ENCODE measurements at places on chromosomes 3 and 15.

- DNase-seq, result no peak
Observed at GRCh38 chr3:31793821-31794220, 187.2 kb downstream of the OSBPL10 start.

- DNase-seq, result no peak
Observed at GRCh38 chr3:142211034-142211433, 14.4 kb downstream of the GK5 start.

- no peak for DNase-seq
Observed at GRCh38 chr3:73685061-73685460, 60.3 kb upstream of the PDZRN3 start.

DNA sequence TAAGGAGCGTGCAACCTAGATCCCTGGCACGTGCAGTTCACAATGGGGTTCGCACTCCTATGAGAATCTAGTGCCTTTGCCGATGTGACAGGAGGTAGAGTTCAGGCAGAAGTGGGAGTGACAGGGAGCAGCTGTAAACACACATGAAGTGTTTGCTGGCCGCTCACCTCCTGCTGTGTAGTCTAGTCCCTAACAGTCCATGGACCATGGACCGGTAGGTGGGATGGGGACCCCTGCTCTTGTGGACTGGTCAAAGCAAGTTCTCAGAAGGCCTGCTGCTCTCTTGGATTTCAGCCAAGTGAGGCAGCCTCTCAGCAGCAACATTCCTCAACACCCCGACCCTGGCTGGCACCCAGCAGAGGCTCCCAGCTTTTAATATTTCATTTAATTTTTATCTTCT lies 58.2 kb upstream of the SNRPA1 start:
- no peak for DNase-seq

DNA sequence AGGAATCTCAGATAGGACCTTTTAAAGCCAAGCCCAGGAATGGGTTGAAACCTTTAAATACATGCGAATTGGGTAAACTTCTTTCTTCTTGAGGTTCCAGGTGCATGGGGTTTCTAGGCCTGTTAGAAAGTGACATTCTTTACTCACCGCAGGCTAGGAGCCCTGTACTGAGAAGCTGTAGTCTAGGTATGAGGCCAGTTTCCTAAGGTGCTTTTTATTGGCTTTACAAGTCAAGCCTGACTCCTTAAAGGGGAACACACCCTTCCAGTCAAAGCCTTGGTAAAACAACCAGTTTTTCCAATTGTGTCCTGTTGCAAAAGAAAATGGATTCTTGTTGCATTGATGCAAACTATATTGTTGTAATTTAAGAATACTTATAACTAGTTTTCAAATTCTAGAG lies 76.1 kb upstream of the ATP11B start:
- DNase-seq, result no peak

DNA sequence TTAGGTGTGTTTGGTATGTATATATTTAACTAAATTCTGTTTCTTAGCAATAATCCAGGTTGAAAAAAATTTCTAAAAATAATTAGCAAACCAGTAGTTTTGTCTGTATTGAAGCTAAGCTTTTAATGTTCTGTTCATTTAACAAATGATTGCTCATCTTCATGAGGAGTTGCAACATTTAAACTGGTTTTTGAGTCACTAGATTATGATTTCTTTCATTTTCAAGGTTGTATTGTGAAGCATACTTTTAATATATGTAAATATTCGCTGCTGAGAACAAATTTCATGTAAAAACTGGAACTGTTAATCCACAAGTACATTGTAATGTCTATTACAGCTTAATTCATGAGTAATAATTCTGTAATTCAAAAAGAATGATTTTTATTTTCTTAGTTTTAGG lies 192.7 kb downstream of the MBNL1 start:
- no peak for DNase-seq

DNA sequence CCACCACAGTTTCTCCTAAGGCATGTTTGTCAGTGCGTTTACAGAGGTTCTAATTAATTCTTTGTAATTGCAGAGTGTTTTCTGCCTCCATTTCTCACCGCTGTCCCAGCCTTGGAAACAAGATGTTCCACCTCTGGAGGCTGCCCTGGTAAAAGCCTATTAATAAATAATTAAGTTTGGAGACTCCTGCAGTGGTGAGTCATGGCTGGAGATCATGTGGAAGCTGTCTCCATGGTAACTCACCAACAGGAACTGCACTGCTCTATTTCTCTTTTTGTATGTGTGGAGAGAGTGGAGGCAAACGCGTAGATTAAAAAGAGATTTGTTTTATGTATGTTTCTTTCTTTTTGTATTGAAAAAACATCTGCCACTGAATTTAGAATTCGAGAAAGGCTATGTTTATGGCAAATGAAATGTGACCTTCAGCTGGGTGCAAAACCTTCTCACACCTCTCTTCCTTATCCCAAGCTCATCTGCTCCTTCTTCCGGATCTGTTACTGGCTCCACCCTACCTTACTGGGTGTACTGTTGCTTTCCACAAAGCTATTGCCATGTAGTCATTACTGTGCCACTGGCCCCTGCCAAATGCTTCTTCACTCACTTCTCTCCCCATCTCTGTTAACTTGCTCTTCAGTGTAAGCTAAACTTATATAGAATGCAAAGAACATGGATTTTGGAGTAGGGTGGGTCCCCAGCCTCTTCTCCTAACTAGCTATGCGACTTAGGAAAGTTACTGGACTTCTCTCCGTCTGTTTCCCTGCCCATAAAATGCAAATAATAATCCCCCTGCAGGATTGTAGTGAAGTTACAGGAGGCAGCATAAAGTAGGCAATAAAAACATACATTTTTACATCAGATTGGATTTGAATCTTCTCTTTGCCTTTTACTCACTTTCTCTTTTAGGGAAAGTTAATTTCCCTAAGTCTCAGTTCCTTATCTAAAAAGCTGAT lies 778.5 kb downstream of the NTRK3 start:
- DNase-seq, result no peak

DNA sequence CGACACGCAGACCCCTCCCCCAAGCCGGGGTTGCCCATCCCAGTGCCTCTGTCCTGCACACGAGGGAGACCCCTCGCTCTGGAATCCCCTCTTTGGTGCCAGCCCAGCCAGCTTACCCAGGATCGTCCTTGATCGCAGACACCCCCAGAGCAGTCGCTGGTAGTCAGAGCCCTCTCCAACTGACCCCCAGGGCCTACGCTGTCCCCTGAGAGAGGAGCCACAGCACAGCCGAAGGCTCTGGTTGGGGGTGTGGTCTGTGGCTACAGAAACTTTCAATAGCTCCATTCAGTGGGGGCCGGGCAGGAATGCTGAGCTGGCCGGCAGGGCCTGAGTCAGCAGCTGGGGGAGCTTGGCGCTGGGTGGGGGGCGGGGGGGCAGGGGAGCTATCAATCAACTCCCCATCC lies at the start of gene LCTL:
Gene LCTL (minus strand): TSS at position 258 of the 404 bp plus-strand sequence. CDS start 633 bp downstream, outside the sequence.
- DNase-seq, result no peak

GRCh38 chr15:101526442-101526841 lies 36.9 kb upstream of the PCSK6 start:
- no peak for DNase-seq

GRCh38 chr3:129346695-129347457 lies 68.2 kb downstream of the HMCES start:
- DNase-seq, result no peak

GRCh38 chr3:135994708-135995337 lies 29.3 kb downstream of the PPP2R3A start:
- DNase-seq, result no peak

GRCh38 chr15:38438031-38438986 lies 15.6 kb upstream of the FAM98B start:
- no peak for DNase-seq

- DNase-seq, result no peak
Observed at GRCh38 chr3:133514418-133514817, 59.1 kb upstream of the CDV3 start.

DNA sequence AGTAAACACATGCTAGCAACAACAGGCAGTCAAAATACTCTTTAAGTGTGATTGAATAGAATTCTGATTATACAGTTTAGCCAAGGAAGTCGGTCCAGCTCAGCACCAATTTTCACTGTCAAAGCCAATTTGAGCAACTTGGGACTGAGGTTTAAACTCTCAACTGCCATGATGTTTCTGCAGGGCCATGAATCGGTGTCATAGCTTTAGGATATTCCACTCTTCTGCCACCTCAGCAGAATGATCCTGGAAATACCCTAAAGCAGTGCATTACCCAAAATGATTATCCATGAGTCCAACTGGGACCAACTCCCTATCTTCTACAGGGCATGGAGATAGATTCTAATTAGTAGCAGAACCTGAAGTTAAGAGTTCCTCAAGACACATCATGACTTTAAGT lies 262.4 kb downstream of the RORA start:
- DNase-seq, result no peak

- no peak for DNase-seq
Observed at GRCh38 chr3:172046268-172046915, 7.0 kb downstream of the FNDC3B start.

- no peak for DNase-seq
Observed at GRCh38 chr3:64924961-64925360, 237.2 kb upstream of the ADAMTS9 start.

DNA sequence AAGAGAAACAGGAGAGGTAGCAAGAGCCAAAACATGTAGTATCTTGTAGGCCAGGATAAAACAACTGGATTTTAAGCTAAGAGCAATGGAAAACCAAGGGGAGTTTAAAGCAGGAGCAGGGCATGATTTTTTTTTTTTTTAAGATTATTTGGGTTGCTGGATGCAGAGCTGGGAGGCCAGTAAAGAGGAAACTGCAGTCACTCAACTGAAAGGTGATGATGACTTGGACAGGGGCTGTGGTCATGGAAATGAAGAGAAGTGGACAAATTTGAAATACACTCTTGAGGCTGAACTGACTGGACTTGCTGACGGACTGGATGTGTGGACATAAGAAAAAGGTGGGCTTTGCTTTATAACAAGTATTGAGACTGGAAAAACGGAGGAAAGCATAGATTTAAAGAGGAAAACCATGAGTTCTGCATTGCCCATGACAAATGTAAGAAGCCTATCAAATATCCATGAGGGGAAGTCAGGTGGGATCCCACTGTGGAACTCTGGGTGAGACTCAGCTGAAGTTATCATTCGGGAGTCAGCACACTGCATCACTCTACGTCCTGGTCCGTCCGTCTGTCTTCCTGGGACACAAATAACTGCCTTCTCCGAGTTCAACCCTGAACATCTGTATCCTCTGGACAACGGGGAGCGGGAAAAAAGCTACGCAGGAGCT lies 688 bp downstream of the XPC start:
- no peak for DNase-seq

DNA sequence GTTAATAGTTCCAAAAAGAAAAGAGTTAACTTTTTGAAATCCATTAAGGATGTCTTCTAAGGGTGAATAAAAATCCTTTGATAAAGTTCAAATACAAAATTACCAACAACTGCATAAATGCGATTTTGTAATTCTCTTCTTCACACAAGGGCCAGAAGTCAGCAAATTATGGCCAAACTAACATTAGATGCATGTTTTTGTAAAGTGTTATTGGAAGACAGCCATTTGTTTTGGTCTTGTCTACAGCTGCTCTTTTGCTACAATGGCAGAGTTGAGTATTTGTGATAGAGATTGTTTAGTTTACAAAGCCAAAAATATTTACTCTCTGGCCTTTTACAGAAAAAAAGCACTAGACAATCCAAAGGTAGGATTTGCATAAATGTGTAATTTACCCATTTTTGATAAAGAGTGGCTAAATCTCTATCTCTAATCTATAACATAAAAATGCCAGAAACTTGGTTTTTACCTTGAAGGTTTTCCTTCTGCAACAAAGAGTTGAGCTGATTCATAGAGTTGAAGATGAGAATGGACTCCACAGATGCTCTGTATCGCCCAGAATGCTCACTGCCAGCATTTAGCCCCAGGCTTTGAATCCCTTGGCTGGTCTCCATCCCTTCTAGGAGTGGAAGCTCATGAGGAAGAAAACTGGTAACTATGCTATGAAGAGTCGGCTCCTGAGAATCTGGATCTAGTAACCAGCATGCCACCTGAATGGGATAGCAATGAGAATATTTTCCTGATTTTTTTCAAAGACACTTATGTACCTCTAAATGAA lies 64.5 kb downstream of the POLQ start:
- no peak for DNase-seq

DNA sequence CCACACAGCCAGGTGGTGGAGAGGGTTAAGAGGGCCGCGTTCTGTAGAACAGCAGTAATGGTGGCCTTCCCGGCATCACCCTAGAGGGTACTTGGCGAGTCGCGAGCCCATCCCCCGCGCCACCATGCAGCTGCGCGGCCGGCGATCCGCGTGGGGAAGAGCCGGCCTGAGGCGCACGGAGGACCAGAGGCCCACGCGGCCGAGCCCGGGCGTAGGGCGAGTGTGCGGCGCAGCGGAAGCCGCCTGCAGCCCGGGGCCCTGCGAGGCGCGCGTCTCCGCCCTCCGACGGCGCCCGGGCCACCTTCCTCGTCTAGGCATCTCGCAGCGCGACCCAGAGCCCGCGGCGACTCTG lies 423 bp downstream of the TKT start:
- peak; percentile 32 for DNase-seq

GRCh38 chr15:49644364-49644794 lies 23.5 kb downstream of the DTWD1 start:
- DNase-seq, result no peak

GRCh38 chr3:62229211-62229610 lies 144.1 kb downstream of the FEZF2 start:
- no peak for DNase-seq

GRCh38 chr3:62135741-62136140 lies 237.6 kb downstream of the FEZF2 start:
- no peak for DNase-seq

DNA sequence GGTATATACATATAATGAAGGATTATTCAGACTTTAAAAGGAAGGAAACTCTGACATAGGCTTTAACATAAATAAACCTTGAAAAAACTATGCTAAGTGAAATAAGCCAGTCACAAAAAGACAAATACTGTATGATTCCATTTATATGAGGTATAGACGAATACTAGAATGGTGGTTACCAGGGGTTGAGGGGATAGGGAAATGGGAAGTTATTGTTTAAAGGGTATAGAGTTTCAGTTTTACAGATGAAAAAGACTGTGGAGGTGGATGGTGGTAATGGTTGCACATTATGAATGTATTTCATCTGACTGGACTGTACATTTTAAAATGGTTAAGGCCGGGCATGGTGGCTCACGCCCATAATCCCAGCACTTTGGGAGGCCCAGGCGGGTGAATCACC lies 41.7 kb downstream of the FRMD5 start:
- DNase-seq, result no peak

- DNase-seq, result no peak
Observed at GRCh38 chr15:96416934-96417759, 86.6 kb downstream of the NR2F2 start.

- peak; percentile 12 for DNase-seq
Observed at GRCh38 chr15:25180606-25181292, 226.0 kb downstream of the SNRPN start.

DNA sequence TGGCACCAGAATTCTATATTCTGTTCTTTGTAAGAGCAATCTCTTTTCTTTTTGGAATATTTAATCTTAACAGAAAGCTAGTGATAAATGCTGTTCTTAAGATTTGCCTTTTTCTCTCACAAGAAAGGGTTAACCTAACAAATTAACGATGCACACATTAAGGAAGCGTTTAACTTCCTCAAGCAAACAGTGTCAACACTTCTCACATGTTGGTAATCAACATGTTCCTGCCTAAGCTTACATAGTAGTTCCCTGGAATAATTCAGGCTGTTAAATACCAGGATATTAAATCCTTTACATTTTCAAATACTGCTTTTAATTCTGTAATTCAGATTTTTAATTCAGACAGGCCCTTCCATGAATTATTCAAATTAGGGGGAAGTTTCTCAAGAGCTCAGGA lies 67.4 kb upstream of the RPL35A start:
- DNase-seq, result no peak

Measured in CD4-positive, alpha-beta T cell treated with Interleukin-15 for 1 hour (primary cell).